ENCODE measurements at places on chromosomes 16 and 17. TPM values are rescaled to one million over a fixed set of nuclear protein-coding genes. Genes with fewer than 3 reads are reported as not detected.

GRCh38 chr16:66083171-66083570 is 283.3 kb upstream of the CDH5 start:
- no peak for DNase-seq

DNA sequence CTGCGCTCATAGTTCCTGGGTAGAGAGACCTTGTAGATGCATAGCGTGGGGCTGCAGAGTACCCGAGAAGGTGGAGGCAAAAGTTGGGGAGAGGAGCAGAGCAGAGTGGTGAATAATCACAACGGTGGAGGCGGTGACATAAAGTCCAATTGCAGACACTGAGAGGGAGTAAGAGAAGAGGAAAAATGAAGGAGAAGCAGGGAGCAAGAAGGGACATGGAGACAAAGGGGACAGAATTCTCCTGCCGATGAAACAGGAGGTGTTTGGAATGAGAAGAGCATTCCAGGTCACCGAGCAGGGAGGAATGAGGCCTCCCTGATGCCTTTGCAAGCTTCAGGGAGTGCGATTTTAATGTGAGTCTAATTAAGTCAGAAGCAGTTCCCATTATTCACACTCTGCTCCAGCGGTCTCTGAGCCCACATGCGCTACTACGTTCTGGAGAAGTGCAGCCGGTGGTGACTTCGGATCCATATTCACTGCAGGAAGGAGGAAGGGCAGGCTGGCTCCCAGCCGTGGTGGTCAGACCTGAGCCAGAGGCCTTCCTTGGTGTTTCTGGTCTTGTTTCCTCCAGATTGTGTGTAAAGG is 108.0 kb upstream of the DNAH9 start:
- no peak for DNase-seq

DNA sequence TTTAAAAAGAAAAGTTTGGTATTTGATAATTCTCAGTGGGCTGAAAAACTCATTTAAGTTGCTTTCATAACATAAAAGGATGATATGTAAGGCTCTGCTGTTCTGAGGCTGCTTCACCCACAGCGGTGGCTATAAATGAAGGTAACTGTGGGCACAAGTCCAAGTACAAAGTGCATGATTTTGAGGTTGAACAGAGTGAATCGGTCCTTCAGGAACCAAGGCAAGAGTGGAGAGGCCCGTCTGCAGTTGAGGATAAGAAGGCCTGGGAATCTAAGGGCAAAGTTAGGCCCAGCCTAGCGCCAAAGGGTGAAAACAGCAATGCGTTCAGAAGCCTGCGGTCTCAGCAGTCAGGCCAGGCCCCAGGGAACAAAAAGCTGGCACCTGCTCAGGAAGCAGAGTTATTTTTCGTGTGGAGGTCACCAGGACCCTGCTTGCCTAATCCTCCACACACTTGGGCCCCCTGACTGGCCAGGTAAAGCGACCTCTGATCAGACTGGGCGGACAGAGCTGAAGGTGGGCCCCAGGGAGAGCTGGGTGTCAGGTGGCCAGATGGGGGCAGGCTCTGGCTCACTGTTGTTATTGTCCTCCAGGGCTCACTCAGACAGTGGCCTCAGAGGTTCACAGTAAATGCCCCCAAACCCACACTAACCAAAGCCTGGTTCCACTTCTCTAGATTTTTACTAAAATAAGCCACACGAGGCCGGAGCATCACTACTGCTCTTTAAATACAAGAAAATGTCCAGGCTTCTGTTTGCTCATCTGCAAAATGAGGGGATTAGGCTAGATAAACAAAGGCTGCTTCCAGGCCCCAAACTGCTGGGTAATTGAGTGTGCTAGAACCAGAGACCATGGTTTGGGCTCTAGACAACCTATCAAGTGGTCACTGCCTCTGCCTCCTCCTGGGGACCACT is 46.5 kb downstream of the TEX2 start:
- DNase-seq: no peak

DNA sequence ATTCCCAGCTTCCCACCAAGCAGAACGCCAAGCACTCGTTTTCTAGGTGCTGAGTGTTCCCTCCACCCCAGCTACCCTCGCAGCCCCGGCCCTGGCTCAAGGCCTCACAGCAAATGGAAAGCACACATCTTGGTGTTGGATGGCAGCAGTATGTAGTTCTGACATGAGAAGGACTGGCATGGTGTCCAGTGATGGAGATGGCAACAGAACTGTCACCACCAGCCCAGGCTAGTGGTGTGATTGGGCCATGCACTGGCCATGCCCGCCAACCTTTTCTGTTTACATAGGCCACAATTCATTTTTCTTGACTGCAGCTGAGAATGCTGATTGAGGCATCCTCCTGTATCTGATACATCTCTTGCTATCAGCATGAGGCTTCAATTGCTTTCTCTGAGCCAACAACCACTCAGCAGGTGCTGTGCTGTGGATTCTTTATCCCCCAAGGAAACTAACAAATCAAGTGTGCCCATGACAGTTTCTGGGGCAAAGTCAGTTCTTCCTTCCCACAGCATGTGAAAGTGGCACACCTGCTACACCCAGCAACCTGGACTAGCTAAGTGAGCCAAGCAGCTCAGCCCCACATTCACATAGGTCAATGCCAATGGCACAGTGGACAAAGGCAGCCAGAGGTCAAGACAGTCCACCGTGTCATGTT is 3.8 kb downstream of the SLC12A4 start:
- no peak for DNase-seq

DNA sequence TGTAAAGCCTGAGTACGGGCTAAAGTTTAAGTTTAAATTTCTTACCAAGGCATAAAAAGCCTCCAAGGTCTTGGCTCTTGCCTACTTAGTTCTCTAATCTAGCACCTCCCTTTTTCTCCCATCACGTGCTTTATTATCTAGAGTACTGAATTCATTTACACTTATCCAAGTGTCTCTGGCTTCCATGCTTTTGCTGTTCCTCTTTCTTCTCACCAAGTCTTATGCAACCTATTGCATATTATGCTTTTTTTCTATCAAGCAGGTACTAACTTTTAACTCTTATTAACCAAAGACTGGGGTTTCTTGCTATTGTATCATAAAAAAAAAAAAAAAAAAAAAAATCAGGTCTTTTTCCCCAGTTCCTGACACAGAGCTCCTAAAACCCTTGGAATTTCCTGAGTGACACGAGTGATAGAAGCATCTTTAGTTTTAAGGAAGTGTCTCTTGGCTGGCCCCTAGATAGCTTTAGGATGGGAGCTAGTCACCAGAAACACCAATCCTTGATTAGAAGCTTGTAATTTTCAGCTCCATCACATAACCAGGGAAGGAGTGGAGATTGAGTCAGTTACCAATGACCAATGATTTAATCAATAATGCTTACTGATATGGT is 44.9 kb downstream of the SSH2 start:
- no peak for DNase-seq

DNA sequence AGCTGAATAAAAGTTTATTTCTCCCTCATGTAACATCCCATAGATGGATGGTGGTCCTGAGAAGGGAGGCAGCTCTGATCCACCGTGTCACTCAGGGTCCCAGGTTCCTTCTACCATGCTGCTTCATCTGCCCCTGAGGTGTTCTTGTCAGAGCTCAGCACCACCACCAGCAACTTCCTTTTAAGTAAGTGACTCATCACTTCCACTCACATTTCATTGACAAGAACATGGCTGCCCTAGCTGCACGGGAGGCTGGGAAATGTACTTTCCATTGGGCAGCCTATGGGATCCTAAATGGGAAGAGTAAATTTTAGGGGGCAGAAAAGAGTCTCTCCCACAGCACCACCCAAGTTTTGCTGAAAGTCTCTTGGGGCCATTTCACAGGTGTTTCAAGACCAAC is 134.7 kb downstream of the USP31 start:
- DNase-seq: no peak

DNA sequence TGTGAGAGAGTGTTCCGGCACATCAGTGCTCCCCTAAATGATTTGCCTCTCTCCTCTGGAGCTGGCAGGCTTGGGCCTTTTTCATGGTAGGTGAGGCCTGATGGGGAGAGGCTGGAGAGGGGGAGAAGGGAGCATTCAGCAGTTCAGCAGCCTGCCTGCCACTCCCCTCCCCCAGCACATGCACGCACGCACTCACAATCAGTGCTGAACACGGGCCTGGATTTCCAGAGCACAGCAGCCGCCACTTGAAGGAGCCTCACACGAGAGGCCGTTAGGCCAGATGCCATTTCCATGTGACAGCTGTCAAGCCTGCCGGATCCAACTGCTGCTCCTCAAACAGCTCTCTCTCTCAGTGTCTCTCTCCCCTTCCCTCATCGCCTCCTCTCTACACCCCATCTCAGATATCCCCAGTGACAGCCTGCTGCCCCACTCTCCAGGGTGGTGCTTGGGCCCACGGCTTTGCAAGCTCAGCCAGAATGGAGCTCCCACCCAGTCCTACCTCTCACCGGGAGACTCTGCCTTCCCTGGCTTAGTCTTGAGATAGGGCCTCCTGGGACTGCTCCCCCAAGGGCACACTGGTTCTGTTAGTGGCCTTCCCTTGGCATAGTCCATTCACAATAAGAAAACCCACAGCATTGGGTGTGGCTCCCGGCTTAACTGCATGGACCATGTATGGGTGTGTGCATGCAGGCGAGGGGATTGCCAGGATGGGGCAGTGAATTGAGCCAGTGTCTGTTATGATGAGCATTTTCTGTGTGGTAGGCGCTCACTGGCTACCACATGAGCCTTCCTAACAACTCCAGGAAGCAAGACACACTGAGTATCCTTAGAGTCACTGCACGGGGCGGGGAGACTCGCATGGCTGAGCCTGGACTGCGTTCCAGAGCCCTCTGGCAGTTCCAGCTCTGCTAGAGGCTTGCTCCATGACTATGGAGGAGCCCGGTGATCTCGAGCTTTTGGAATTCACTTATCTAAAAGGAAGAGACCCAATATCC is 226.2 kb downstream of the CCDC182 start:
- DNase-seq: no peak

- no peak for DNase-seq
Observed at GRCh38 chr17:13520899-13521572, 80.7 kb downstream of the HS3ST3A1 start.

DNA sequence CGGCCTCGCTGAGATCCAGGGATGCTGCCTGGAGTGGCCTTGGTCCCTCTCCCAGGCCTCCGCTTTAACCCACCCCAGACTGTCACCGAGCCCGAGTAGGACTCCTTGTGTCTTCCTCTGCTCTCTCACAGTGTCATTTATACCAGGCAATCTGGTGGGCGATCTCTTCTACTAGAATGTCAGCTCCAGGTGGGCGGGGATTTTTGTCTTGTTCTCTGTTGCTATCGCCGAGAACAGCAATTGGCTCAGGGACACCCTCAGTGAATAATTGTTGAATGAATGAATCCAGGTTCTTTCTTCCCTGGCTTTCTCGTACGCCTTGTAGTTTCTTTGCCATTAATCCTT is 591 bp downstream of the DHX38 start:
- no peak for DNase-seq

DNA sequence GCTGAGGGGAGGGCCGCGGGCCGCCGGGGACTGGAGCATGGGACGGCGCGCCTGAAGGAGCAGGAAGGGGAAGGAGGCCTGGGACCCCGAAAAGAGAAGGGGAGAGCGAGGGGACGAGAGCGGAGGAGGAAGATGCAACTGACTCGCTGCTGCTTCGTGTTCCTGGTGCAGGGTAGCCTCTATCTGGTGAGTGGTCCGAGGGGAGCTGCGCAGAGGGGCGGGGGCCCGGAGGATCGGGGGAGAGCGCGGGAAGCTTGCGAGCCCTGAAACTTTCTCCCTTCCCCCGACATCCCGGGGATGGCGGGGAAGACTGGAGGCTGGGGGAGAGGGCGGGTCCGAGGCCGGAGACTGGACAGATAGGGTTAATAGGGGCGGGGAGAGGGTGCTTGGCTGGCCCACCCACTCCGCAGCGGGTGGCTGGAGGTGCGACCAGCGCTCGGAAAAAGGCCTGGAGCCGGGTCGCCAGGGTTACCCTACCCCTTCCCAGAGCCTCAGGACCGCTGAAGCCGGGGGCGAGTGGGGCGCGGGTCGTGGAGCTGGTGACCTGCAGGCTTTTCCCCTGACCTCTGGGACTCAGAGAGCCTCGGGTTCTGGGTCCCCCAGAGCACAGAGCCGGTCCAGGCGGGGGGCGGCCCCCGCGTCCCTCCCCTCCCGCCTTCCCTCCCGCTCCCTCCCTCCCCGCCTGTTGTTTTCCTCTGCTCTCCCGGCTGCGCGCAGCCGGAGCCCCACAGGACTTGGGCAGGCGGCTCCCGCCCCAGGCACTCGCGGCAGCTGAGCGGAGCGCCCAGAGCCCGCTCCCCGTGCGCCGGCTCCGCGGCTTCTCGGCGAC is 631 bp downstream of the NXPH3 start:
- no peak for DNase-seq

The GPR142 gene
- not detected for total RNA-seq

The ESRP2 gene
- total RNA-seq: 0.08 TPM

The STUB1 gene
- total RNA-seq: 69.7 TPM

The FKBP10 gene
- total RNA-seq: 0.44 TPM

The C17orf107 gene
- 0.92 TPM for total RNA-seq

The CLEC19A gene
- total RNA-seq: not detected

The PRR15L gene
- not detected for total RNA-seq

All from activated CD4-positive, alpha-beta T cell treated with anti-CD3 and anti-CD28 coated beads, Interleukin-2, amount 10 ng/mL, durations not matched to agents 7 days and 5 days (primary cell).